Ovary (tissue), 10 donors: ENCODE measurements at places on chromosomes 7 and 10. TPM values are rescaled to one million over a fixed set of nuclear protein-coding genes. Genes with fewer than 3 reads are reported as not detected.

SFTPA1 gene
- total RNA-seq: 6.6 TPM

NKX1-2 gene
- total RNA-seq: not detected

PROSER2 gene
- 6.4 TPM for total RNA-seq

TBXAS1 gene
- total RNA-seq: 3.1 TPM

HMX2 gene
- not detected for total RNA-seq

CXCL12 gene
- 19.3 TPM for total RNA-seq

VWA2 gene
- 0.67 TPM for total RNA-seq

AKR1C3 gene
- 10.7 TPM for total RNA-seq

IFIT1B gene
- total RNA-seq: not detected

CTAGE8 gene
- total RNA-seq: 1.5 TPM

CPN1 gene
- not detected for total RNA-seq

PNLIPRP2 gene
- total RNA-seq: 0.23 TPM

MEOX2 gene
- 1.5 TPM for total RNA-seq

GPR158 gene
- 0.10 TPM for total RNA-seq

CPXM2 gene
- total RNA-seq: 22.1 TPM

HOGA1 gene
- not detected for total RNA-seq
